PC-9 (cell line): ENCODE measurements at places on chromosomes 1 and 21. TPM values are rescaled to one million over a fixed set of nuclear protein-coding genes. Genes with fewer than 3 reads are reported as not detected.
A peak's percentile ranks its signal among the peaks of the same experiment; 100 is the strongest.

The WNT9A gene
- total RNA-seq = 42.2 and 42.4 TPM in 2 replicates

The TNFSF18 gene
- total RNA-seq = 0.81 TPM in 1 of 2 replicates, not detected in the other

The LDLRAD1 gene
- 1.6 TPM in 2 replicates for total RNA-seq

DNA sequence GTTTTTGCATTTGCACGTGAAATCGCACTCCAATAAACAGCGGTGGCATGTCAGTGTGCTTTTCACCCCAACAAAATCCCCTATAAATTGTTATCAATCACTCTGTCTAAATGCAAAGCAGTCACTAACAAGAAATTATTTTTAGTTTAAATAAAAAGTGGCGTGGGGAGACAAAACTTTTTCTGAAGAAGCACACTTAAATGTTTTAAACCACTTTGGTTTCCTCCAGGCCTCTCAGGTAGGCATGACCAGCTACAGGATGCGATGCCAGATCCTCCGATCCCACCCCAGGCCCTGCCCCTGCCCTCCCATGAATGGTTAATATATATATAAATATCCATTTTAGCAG, 3.6 kb downstream of the FMO1 start:
- no peak for DNase-seq

- DNase-seq = peak; percentile 56
Measured at GRCh38 chr1:226107471-226108460, 45.2 kb downstream of the H3-3A start.

- no peak for DNase-seq
Measured at GRCh38 chr1:81208441-81208840, 592.3 kb upstream of the ADGRL2 start.

- DNase-seq = no peak
Measured at GRCh38 chr21:45640001-45640887, 3.3 kb upstream of the PCBP3 start.

DNA sequence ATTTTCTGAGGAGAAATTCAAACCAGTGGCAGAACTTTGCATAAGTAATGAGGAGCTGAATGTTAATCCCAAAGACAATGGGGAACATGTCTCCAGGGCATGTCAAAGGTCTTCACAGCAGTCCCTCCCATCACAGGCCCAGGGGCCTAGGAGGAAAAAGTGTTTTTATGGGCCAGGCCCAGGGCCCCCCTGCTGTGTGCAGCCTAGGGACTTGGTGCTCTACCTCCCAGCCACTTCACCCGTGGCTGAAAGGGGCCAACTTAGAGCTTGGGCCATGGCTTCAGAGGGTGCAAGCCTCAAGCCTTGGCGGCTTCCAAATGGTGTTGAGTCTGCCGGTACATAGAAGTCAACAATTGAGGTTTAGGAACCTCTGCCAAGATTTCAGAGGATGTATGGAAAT, 854.0 kb downstream of the LRRIQ3 start:
- DNase-seq = no peak

DNA sequence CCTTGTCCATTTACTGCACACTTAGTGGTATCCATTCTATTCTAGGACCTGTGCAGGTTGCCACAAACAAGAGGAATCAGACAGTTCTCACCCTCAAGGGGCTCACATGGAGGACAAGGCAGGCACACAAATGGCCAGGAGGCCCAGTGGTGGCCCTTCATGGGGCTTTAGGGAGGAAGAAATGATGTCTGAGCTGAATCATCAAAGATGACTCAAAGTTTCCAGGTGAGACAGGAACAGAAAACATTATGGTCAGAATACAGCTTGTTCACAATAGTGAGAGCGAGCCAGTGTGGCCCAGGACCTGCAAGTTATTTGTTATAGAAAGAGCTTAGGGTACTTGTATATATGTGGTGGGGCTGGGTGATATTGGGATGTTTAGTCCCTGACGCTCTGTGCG, 26.4 kb downstream of the SHISAL2A start:
- DNase-seq = peak; percentile 69

DNA sequence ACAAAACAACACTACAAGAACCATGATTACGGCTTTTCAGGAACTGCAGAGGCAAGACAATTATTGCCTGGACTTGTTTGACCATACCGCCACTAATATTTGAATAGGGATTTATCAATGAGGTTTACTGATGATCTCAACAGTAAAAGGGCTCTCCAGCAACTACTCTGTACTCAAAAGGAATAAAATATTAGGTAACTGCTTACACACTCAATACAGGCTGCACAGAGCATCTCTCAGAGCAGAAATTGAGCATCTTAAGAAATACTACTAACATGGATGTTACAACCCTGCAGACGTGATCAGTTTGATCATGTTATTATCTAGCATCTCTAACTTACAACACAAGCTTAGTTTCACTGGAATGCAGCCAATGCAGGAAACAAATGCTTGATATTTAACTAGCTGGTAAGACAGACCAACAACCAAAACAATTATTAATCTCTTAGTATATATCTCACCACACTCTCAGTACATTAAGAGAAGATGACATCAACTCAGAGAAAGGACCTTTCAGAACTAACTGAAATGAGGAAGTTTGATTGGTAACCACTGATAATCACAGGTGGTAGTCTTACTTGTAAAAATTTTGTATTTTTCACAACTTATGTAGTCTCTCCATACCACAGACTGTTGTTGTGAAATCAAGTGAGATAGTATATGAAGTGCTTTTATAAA, 52.2 kb downstream of the PUM1 start:
- DNase-seq = no peak

GRCh38 chr1:23514111-23514679, 16.8 kb downstream of the E2F2 start:
- DNase-seq = no peak

GRCh38 chr1:156492013-156492590, 8.5 kb downstream of the MEF2D start:
- DNase-seq = no peak

DNA sequence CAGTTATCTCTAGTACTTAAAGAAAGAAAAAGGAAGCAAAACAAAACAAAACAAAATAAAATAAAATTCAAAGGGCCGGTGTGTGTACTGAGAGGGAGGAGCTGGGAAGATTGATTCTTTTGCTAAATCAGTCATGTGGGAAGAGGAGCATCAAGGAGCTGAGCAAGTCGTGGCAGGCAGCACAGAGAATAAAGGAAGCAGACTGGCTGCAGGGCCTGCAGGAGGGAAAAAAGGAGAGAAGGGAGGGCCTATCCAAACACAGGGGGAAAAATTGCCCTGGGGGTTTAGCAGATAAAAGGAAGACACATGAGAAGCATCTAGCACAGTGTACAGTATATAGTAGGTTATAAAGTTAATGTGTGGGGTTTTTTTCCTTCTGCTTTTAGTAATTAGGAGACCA, 27.6 kb downstream of the AGO4 start:
- no peak for DNase-seq

DNA sequence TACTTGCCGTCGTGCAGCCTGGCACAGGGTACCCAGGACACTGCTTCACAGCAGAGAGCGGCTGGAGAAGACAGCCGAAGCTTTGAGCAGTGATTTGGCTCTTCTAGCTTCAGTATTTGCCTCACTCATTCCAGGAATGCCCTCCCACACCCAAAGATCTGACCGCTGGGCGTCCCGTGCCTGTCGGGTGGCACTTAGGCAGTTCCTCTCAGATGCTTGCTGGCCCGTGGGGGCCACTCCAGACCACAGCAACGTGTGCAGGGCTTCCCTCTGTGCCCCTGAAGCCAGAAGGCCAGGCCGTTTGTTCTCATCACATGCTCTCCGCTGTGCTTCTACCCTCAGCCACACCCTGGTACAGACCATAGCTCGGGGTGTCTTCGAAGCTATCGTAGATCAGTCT, 17.0 kb downstream of the RRP1B start:
- DNase-seq = no peak

- DNase-seq = no peak
Measured at GRCh38 chr1:200731654-200732332, 6.9 kb upstream of the CAMSAP2 start.

GRCh38 chr21:33682992-33683627, 40.8 kb downstream of the ITSN1 start:
- DNase-seq = peak; percentile 96

GRCh38 chr1:215358356-215358755, 208.7 kb upstream of the KCTD3 start:
- DNase-seq = no peak
